SHP77 treated with DMSO at 0.1 percent for 48 hours (cell line): ENCODE measurements at places on chromosomes 1 and 21.

DNA sequence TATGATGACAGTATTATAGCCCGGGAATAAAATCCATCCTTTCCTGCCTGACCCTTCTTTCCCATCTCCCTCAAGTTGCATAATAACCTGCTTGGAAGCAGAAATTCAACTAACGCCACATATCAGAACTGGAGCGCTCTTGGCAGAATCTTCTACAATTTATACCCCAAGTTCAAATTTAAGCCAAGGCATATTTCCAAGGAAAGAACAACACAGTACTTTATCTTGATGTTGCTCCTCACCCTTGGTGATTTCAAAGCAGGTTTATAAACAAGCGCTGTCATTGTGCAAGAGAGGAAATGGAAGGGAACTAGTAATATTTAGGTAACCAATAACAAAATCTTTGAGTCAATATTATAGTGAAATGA is 38.0 kb upstream of the PTGFRN start:
- no peak for DNase-seq

- DNase-seq: no peak
These were observed 12.5 kb upstream of the SPSB1 start for GRCh38 chr1:9280015-9280860.

DNA sequence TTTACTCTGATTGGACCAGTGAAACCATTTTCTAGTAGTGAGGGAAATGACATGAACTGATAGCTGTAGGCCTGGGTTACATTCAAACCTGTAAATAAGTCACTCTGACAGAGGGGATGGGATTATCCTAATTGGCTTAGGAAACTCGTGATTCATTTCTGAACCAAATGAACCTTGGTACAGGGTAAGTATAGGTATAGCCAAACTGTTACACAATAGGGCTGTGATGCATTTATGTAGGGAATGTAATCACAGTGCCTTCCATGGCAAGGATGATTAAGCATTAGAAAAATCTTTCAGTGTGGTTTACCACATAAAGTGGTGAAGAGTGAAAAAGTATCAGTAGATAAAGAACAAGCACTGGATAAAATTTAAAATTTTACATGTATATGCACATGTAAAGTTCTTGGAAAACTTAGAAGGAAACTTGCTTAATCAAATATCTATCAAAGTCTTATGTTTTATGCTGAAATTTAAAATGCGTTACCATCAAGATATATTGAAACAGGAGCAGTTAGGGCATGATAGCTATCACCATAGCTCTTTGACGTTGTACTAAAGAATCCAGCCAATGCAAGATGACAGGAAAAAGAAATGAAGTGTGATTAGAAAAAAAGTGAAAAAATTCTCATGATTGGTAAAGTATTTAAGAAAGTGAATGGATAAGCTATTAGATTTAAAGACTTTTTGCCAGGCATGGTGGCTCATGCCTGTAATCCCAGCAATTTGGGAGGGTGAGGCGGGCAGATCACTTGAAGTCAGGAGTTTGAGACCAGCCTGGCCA is 63.0 kb downstream of the RABGAP1L start:
- no peak for DNase-seq

DNA sequence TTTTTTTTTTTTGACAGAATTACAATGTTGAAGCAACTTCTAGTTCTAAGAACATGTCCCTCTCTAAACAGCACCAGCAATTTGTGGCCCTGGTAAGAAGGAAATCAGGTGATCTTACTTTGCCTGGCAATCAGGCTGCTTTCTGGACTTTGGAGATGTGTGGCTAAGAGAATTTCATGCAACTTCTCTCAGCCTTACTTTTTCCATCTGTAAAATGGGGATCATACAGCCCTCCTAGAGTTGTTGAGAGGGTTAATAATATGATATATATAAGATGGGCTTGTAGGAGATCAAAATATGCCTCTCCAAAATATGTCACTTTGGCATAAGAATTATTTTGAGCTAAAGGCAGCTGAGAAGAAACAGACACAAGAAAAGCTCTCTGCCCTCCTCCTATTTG is 92.0 kb downstream of the SLC25A24 start:
- no peak for DNase-seq

DNA sequence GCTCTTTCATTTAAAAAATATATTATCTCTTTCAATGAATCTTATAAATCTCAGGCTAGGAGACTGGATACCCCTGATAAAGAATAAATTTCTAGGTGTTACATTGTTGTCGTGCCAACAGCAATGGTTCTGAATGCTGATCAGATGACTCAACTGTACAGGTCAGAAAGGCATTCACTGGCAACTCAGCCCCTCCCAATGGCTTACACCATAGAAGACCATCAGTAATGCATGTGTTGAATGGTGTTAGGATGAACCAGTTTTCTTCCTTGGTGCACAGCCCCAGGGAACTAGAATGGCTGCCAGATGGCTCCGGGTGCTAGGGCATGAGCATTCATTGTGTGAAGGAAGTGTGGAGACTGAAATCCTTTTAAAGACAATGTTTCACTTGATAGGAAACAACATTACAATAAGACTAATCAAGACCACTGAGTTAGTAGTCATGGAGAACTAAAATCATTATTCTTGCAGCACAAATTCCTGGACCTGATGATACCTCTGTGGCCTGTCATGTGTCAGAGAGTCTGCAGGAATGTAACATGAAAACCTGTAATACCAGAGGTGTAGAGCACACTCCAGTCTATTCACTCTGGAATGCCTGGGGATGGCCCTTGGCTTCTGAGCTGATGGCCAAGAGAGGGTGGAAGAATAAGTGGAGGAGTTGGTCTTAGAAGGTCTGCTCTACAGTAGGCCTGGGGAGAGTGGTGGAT is 187.7 kb upstream of the LMO4 start:
- no peak for DNase-seq

DNA sequence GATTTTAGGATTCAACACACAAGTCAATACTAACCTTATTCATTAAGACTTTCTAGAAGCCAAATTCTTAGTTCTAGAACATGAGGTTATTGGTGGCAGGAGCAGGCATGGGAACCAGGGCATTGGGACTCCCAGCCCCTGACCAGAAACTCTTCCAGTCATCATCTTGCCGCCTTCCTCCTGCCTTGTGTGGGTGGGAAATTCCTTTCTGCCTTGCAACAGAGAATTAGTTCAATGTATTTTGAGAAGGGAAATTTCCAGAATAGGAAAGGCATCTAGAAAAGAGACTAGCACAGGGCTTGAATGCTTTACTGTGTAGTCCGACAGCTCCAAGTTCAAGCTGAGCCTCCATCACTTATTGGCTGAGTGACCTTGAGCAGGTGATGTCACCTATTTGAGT is 8.7 kb downstream of the GRHL3 start:
- DNase-seq: no peak
